ENCODE measurements at places on chromosomes 3 and 15. TPM values are rescaled to one million over a fixed set of nuclear protein-coding genes. Genes with fewer than 3 reads are reported as not detected.

GOLGA8J gene
- total RNA-seq: not detected

ST8SIA2 gene
- total RNA-seq: not detected

TM4SF1 gene
- total RNA-seq: 1,177 TPM

CSPG4 gene
- 1.2 TPM for total RNA-seq

LARP6 gene
- 14.4 TPM for total RNA-seq

CPN2 gene
- total RNA-seq: not detected

SNTN gene
- not detected for total RNA-seq

CHRNA7 gene
- 2.0 TPM for total RNA-seq

MAP1A gene
- 0.65 TPM for total RNA-seq

GRK7 gene
- not detected for total RNA-seq

ANKUB1 gene
- 0.32 TPM for total RNA-seq

SLC15A2 gene
- under 0.01 TPM for total RNA-seq

SLC25A26 gene
- 19.6 TPM for total RNA-seq

HTR3C gene
- total RNA-seq: not detected

KCNMB2 gene
- 0.46 TPM for total RNA-seq

SLC24A5 gene
- under 0.01 TPM for total RNA-seq

AP3B2 gene
- not detected for total RNA-seq

CLDN16 gene
- total RNA-seq: under 0.01 TPM

GNAT1 gene
- total RNA-seq: not detected

CAMP gene
- total RNA-seq: not detected

ZPLD1 gene
- not detected for total RNA-seq

CRABP1 gene
- total RNA-seq: not detected

GOLGA6D gene
- total RNA-seq: not detected

SHC4 gene
- total RNA-seq: 0.15 TPM

OPA1 gene
- 59.9 TPM for total RNA-seq

Measured in epithelial cell of umbilical artery (primary cell).